ENCODE measurements at places on chromosomes 16 and 17.

DNA sequence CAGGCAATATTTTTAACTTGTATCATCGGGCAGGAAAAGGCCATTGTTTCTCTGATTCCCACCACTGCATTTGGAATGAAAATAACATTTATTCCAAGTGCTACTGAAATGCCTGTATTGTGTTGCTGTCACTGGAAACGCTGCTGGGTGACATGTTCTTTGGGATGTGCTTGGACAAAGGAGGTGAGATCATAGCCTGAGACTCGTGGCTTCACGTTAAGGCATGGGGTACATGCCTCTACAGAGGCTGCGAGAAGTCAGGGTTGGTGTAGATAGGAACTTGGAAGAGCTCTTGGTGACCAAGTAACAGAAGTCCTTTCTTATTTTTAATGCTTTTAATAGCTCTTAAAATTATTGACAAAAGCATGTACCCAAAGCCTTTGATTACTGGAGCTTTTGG is 58.8 kb upstream of the MAF start:
- no peak for DNase-seq

- no peak for DNase-seq
These were observed 111.3 kb upstream of the WSCD1 start for GRCh38 chr17:5958850-5959249.

- DNase-seq: no peak
These were observed 80.8 kb upstream of the DYNLRB2 start for GRCh38 chr16:80459966-80460365.

GRCh38 chr16:11742093-11742535 is 543 bp downstream of the TXNDC11 start:
- peak; percentile 17 for DNase-seq

DNA sequence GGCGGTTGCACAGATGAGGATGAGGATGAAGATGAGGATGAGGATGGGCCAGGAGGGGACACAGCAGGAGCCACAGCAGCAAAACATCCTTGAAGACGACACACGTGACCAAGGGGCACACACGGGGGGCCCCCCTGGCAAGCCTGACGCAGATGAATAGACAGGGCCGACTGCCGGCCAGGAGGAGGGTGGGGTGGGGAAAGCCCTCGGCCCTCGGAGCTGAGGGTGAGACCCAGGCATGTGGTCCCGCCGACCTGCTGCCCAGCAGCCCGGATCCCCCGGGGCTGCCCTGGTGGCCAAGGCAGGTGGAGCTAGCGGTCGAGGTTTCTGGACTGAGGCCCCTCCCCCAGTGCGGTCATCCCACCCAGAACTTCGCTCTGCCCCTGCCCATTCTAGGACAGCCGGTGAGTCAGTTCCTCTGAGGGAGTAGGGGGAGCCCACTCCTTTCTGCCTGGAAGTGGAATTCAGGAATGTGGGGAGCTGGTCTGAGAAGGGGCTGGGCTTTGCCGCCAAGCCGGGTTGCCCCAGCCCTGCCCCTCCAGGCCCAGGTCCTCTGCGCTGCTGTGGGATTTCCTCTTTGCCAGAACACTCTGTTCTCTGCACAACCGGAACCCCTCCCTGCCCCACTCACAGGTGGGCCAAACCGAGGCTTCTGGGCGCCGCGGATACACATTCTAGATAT is 9.9 kb downstream of the CYGB start:
- peak; percentile 61 for DNase-seq

GRCh38 chr17:64575431-64575830 is 68.7 kb downstream of the CEP95 start:
- no peak for DNase-seq

- no peak for DNase-seq
These were observed 13.4 kb upstream of the CDH5 start for GRCh38 chr16:66353055-66353454.

- DNase-seq: no peak
These were observed 47.5 kb downstream of the USP22 start for GRCh38 chr17:20995164-20995872.

- no peak for DNase-seq
These were observed 26.5 kb downstream of the KAT7 start for GRCh38 chr17:49814781-49815529.

DNA sequence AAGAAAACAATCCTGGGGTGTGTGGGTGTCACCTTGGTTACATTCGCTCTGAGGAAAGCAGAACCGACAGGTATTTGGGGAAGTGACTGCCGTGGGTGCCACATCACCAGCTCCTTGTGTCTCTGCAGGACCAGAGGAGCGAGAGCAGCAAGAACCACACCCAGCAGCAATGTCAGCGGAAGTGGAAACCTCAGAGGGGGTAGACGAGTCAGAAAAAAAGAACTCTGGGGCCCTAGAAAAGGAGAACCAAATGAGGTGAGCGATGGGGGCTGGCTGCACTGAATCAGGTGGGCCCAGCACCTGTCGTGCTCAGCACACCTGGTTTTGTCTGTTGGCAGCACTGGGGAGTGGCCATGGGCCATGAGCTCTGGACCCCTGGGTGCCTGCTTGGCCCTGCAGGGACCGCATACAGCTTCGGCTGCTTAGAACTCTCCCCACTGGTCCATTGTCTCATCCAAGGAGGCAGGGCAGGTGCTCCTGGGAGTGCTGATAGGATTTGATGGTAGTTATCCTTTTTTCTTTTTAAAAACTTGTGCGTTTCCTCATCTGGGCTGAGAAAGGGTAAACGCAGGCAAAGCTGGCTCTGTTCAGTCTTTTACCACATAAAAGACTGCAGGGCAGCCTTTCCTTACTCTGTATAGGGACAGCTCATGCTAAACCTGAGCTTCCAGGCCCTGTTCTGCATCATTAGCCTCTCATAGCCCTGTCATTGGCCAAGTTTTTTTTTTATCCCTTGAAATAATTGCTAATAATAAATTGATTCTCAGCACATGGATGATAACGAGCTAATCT is 29.4 kb downstream of the HMOX2 start:
- DNase-seq: peak; percentile 91

GRCh38 chr17:83175119-83175821 is 95.9 kb downstream of the METRNL start:
- no peak for DNase-seq

DNA sequence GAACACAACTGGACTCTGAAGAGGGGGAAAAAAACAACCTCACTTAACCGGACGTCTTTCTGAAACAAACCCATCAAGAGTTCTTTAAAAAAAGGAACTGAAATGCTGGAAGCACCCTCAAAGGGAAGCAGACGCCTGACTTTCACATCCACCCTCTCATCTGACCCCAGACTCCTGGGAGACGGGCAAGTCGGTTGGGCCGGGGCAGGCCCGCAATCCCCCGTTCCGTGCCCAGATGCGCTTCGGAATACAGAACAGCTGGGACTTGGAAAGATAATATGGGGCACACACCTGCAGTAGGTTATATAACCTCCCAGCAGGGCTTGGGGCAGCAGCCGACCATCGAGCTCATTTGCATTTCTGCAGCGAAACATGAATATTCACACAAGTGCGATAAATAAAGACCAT is 3.7 kb downstream of the ARHGAP27 start:
- no peak for DNase-seq

DNA sequence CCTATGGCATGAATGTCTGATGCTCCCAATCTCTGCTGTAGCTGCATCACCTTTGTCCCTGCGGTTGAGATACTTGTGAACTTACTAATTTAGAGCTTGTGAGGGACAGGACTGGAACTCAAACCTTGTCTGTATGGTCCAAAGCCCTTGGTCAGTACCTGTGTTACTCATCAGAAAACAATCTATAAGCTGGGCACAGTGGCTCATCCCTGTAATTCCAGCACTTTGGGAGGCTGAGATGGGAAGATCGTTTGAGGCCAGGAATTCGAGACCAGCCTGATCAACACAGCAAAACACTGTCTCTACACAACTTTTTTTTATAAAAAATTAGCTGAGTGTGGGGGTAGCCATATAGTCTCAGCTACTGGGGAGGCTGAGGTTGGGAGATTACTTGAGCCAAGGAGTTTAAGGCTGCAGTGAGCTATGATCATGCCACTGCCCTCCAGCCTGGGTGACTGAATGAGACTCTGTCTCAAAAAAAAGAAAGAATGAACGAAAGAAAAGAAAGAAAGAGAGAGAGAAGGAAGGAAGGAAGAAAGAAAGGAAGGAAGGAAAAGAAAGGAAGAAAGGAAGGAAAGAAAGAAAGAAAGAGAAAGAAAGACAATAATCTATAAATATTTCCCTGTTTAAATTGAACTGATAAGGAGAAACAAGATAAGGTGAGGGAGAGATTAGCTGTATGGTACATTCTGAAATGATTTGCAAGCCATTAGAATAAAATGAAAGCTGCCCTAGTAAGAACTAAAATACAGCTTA is 31.7 kb upstream of the MYH10 start:
- no peak for DNase-seq

- DNase-seq: no peak
These were observed 5.7 kb upstream of the SPNS2 start for GRCh38 chr17:4492721-4493561.

GRCh38 chr17:6502871-6503509 is 53.4 kb downstream of the PITPNM3 start:
- DNase-seq: no peak
